ENCODE measurements at places on chromosomes 2 and 18. TPM values are rescaled to one million over a fixed set of nuclear protein-coding genes. Genes with fewer than 3 reads are reported as not detected.

DNA sequence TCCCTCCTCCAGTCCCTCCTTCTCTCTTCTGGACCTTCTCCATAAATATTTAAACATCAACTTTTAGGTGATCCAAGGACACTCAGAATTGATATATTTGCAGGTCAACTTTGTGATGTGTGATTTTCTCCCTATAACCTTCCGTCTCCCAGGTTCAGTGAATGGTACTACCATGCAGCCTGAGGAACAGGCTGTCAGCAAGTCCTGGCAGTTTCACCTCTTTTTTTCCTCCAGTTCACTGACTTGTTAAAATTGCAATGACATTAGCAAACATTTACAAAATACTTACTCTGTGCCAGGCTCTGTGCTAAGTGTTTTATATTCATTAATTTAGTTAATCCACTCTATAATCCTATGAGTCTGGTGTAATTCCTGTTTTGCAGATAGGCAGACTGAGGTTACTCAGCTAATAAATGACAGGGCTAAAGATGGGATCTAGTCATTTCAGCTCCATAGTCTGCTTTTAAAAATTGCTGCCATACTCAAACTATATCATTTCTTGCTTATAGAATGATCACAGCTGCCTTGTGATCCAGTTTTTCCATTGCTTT lies 7.9 kb downstream of the SLC3A1 start:
- no peak for DNase-seq

TUBA4B gene
- total RNA-seq: not detected

- DNase-seq: no peak
Observed at GRCh38 chr2:95670167-95670566, 78.4 kb downstream of the TRIM43 start.

- DNase-seq: no peak
Observed at GRCh38 chr2:118936936-118937335, 5.1 kb upstream of the MARCO start.

DNA sequence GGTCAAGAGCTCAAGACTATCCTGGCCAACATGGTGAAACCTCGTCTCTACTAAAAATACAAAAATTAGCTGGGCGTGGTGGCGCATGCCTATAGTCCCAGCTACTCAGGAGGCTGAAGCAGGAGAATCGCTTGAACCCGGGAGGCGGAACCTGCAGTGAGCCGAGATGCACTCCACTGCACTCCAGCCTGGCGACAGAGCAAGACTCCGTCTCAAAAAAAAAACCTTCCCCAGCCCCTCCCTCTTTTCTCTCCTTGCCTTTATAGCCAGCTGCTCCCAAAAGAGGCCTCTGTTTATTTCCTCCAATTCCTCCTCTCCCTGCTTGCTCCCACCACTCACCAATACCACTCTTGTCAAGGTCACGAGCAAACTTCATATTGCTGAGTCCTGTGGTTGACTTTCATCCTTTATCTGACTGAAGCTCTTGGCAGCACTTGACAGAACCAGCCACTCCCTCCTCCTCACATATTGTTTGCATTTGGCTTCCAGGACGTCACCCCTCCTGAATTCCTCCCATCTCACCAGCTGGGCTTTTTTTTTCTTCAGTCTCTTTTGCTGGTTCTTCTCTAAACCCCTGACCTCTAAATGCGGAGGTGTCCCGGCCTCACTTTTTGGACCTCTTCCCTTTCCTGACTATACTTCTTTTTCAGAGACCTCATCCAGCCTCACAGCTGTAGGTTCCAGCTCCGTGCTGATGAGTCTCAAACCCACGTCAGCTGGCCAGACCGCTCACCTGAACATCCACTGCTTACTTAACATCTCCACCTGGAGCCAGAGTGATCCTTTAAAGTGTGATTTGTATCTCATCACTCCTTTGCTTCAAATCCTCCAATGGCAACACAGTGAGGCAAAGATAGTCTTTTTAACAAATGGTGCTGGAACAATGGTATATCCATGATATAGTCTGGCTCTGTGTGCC lies 84.6 kb upstream of the CAB39 start:
- DNase-seq: no peak

GRCh38 chr2:161237392-161238264 lies 70.6 kb upstream of the PSMD14 start:
- DNase-seq: peak; percentile 41

GRCh38 chr18:59848002-59848401 lies 51.8 kb upstream of the PMAIP1 start:
- DNase-seq: no peak

DNA sequence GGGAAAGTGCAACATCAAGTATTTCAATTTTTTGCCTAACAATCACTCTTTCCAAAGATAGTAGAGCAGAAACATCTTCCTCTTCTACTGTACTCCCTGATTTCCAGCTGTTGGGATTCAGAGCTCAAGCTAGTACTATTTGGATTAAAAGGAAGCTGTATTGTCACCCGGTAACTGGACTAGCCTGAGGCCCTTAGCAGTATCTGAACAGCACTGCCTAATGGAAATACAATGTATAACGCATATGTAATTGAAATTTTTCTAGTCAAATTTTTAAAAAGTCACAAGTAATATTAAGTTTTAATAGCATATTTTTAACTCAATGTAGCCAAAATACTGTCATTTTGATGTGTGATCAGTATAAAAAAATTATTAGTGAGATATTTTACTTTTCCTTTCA lies 86.2 kb downstream of the COX7A2L start:
- DNase-seq: no peak

DNA sequence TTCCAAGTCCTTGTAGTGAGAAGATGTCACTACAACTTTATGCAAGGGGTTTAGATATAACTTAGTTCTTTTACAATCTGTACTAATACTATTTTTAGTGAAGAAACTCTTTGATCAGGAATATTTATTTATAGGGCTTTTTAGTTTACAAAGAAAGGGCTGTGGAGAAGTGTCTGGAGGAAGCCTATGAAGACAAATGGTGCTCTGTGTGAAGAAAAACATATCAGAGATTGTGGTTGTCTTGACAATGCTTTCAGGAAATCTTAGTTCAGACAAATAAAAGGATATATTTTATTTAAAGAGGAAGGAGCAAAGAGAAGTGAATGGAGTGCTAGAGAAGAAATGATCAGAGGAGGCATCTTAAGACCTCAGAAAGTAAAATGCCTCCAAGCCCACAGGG lies 824.9 kb downstream of the DCDC2C start:
- DNase-seq: no peak

DNA sequence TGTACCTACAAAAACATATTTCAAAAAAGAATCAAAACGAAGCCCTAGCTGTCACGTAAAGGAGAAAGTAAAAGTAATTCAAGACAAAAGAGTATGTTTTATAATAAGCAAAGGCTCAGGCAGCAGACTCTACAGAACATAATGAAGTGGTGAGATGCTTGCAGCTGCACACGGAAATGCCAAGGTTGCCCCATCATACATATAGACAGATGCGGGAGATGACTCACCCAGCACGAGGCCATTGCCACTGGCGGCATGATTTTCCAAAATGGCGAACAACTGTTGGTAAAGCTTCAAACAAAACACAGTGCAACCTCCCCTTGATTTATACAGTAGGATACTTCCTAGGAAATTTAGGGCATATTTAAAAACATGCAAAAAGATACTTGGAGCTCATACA lies 26.0 kb upstream of the C1QL2 start:
- DNase-seq: no peak

GRCh38 chr18:78727877-78728783 lies 251.5 kb upstream of the SALL3 start:
- peak; percentile 10 for DNase-seq

DNA sequence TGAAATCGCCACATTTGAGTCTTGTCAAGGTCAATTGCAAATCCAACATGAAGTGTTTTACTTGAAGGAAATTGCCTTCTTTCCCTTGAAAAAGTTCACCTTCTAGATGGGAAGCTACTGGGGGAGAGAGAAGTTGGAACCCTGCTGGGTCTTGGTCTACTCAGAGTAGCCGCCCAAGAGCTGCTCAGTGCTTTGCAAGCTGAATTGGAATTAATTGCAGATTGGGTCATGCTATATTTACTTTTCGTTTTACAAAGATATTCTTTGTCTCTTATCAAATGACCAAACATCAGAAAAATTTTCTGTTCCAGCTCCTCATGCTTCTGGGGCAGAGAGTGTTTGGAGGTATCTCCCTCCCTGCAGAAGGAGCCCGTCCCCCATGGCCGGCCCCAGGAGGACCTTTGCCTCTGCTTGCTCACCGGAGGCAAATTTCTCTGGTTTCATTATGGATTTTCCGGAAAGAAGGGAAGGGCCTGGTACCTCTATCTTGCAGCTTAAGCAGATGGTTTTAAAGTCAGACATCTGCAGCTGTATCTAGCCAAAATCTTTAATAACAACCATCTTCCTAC lies 289.7 kb downstream of the MYT1L start:
- no peak for DNase-seq

GRCh38 chr2:234845602-234846590 lies 105.9 kb upstream of the SH3BP4 start:
- DNase-seq: no peak

DNA sequence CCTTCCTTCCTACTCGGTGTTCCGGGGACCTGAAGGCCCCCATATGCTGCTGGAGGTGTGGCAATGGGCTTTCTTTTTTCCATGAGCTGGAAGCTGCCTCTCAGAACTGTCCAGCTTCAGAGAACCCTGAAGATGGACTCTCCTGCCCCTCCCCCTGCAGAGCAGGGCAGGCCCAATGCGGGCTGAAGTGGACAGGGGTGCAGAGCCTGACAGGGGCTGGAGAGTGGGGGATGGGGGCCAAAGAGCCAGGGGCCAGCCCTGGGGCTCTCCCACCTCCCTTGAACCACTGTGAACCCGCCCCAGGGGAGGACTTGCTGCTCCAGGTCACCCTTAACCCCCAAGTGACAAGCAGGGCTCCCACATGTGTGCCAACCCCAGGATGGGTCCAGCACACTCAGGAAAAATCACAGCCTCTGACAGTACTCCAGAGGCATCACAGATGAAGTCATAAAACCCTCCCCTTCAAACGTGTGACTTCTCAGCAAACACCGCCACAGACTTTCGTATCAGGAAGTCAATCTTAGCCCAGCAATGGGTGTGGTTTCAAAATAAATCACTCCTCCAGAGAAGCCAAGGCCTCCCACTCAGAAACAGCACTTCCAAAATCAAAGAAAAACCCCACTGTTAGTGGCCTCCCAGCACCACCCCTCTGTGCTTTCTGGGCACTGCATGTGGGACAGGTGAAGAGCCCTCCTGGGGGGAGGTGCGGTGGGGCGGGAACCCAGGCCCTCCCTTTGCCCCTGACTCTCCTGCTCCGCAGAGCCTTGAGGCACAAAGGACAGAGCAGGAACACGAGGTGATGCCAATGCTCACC lies 135.8 kb downstream of the HDAC4 start:
- DNase-seq: no peak

GRCh38 chr2:112032224-112032586 lies 22.9 kb upstream of the TMEM87B start:
- no peak for DNase-seq

MOGAT1 gene
- not detected for total RNA-seq

GRCh38 chr2:5691221-5691984 lies 781 bp upstream of the SOX11 start:
- DNase-seq: peak; percentile 81

DNA sequence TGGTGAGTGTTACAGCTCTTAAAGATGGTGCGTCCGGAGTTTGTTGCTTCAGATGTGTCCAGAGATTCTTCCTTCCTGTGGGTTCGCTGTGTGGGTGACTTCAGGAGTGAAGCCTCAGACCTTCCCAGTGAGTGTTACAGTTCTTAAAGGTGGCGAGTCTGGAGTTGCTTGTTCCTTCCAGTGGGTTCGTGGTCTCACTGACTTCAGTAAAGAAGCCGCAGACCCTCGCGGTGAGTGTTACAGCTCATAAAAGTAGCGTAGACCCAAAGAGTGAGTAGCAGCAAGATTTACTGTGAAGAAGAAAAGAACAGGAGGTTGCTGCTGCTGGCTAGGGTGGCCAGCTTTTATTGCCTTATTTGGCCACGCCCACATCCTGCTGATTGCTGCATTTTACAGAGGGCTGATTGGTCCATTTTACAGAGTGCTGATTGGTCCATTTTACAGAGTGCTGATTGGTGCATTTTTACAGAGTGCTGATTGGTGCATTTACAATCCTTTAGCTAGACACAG lies 34.0 kb upstream of the SPTBN1 start:
- DNase-seq: no peak

DNA sequence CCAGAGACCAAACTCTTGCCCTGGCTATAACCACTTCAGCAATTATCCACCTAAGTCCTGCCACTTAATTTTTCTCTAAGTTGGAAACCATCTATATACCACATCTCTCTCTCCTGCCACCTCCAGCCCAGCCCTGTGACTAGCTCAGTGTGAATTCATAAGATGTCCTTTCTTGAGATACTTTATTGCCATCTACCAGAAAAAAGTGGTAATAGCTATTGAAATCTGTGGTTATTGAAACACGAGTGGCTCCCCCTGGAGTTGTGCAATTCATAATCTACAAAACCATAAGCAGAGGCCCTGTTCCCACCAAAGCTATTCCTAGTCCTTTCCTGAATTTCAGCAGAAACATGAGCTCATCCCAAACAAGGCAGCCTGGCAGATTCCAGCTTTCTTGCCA lies 324.0 kb downstream of the TXNL1 start:
- DNase-seq: no peak

GRCh38 chr2:240822280-240822847 lies 2.3 kb upstream of the KIF1A start:
- DNase-seq: no peak

DNA sequence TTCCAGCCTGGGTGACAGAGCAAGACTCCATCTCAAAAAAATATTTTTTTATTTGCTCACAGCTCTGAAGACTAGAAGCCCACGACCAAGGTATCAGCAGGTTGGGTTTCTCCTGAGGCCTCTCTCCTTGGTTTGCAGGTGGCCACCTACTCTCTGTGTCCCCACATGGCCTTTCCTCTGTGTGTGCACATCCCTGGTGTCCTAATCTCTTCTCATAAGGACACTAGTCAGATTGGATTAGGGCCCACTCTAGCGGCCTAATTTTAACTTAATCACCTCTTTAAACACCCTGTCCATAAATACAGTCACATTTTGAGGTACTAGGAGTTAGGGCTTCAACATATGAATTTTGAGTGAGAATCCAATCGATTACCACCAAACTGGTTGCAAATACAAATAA lies 2.0 kb upstream of the RAB3GAP1 start:
- no peak for DNase-seq

CYTIP gene
- 0.09 TPM for total RNA-seq

- no peak for DNase-seq
Observed at GRCh38 chr2:15299904-15300520, 261.1 kb downstream of the NBAS start.

GRCh38 chr18:60861575-60861974 lies 471.7 kb upstream of the CDH20 start:
- no peak for DNase-seq

SNRPD1 gene
- 174 TPM for total RNA-seq

TCF7L1 gene
- total RNA-seq: 117 TPM

OXER1 gene
- 1.6 TPM for total RNA-seq

RGPD3 gene
- total RNA-seq: 0.22 TPM

GRCh38 chr2:241188361-241189092 lies at the start of gene ANO7:
Gene ANO7 (plus strand): TSS chr2:241188677. CDS start chr2:241190064, 1,387 bp downstream.
- DNase-seq: no peak

- DNase-seq: no peak
Observed at GRCh38 chr2:23658466-23658942, 268.4 kb downstream of the ATAD2B start.

- DNase-seq: no peak
Observed at GRCh38 chr2:195338856-195339255, 318.2 kb upstream of the SLC39A10 start.

GNAL gene
- 23.8 TPM for total RNA-seq
